ENCODE measurements at places on chromosomes 1 and 21.

GRCh38 chr1:35668506-35668905 is 27.2 kb upstream of the PSMB2 start:
- DNase-seq, result peak; percentile 74

- no peak for DNase-seq
Measured at GRCh38 chr1:159009704-159010361, at the start of gene IFI16. Gene IFI16 (plus strand): TSS chr1:159009907. CDS start chr1:159014681, 4,774 bp downstream.

DNA sequence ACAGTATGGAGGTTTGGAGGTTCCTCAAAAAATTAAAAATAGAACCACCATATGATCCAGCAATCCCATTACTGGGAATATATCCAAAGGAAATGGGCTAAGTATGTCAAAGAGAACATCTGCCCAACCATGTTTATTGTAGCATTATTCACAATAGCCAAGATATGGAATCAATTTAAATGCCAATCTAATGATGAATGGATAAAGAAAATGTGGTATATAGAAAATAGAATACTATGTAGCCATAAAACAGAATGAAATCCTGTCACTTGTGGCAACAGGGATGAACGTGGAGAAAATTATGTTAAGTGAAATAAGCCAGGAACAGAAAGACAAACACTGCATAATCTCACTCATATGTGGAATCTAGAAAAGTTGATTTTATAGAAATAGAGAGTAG is 201.7 kb upstream of the AJAP1 start:
- DNase-seq, result no peak

- no peak for DNase-seq
Measured at GRCh38 chr1:209879539-209879938, 51.8 kb downstream of the UTP25 start.

DNA sequence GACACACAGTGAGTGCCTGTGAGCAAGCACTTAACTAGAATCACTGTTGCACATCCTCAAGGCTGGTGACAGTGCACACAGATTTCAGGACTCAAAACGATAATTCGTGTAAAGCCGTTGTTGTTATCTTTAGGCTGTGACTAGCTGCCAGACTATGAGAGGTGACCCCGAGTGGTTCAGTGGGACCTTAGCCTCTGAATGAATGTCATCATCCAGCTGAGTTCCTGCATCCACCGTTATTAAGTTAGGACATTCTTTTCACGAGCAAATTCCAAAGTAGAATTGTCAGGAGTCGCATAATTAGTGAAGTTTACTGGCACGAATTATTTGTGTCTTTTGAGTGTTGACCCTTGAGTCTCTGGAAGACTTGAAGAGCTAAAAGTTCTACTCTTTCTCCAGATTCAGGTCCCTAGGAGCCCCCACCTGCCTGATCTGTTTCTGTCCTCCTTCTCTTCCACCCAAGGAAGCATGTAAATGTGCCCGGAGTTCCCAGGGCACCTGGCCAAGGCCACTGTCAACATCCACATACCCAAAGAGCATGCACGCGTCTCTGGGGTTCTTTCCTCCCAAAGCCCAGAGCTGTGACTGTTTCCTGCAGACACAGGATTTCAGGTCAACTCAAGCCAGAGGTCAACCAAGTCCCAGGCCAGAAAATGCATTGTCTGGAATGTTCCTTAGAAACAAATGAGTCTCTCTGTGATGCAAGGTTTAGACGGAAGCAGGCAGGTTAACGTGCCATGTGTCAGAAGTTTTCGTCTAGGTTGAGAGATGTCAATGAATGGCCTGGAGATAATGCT is 207.2 kb downstream of the TOMM20 start:
- DNase-seq, result no peak

GRCh38 chr1:170397061-170397460 is 134.9 kb upstream of the GORAB start:
- no peak for DNase-seq

DNA sequence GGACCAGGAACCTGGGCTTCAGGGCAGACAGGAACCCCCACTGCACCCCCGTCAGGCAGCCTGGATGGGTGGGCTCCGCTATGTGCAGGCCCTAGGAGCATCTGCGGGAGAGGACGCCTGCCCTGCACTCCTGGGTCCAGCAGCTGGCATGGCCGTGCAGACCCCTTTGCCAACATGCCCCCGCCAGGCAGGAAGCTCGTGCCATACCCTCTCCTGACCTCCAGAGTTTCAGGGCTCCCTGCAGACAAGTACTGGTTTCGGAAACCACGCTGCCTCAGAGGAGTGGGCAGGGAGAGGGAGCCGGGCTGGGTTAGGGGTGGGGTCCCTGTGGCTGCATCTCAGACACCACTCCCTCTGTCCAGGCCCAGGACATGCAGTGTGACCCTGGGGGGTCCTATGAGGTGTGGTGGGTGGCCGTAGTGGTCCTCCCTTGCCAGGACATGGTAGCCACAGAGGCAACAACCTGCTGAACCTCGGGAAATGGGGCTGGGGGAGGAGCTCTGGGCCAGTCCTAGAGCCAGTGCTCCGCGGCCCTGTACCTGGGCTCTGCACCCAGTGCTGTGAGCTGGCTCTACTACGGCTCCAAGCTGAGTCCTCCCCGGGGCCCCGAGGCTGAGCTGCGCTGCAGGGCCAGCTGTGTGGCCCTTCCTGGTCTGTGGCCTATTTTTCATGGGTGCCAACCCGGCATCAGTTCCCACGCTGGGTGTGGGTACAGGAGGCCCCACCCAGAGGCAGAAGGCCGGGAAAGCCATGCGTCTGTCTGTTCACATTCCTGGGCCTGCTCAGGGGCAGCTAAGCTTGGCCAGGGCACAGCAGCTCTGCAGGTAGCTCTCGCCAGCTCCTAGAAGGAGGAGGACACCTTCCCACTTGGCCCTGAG is 1.4 kb downstream of the PLEKHN1 start:
- no peak for DNase-seq

GRCh38 chr1:226656201-226656600 is 82.9 kb downstream of the ITPKB start:
- DNase-seq, result no peak

GRCh38 chr1:77583483-77583882 is 99.0 kb downstream of the ZZZ3 start:
- no peak for DNase-seq

GRCh38 chr1:53660666-53661065 is 78.3 kb downstream of the GLIS1 start:
- DNase-seq, result no peak

DNA sequence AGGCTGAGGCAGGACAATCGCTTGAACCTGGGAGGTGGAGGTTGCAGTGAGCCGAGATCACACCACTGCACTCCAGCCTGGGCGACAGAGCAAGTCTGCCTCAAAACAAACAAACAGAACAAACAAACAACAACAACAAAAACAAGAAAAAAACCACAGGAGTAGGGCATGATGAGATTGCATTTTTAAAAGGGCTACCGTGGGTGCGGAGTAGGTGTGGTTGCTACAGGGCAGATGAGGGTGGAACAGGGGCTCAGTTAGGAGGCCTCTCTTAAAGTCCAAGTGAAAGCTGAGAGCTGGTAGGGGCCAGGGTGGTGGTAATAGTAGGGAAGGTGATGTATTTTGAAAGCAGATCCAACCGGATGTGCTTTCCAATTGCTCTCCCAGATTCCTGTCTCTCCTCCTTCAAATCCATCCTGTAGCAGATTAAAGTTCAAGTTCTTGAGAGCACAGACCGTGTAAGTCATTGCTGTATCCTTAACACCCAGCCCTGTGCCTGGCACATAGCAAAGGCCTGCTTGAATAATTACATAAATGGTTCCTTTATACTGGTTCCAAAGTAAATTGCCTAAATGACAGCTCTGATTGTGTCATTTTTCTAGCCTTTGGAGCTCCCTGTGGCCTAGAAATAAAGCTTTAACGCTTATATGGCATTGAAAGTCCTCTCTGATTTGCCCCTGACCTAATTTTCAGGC is 4.2 kb upstream of the LINGO4 start:
- no peak for DNase-seq

- DNase-seq, result no peak
Measured at GRCh38 chr1:187504779-187505178, 676.0 kb downstream of the PLA2G4A start.

DNA sequence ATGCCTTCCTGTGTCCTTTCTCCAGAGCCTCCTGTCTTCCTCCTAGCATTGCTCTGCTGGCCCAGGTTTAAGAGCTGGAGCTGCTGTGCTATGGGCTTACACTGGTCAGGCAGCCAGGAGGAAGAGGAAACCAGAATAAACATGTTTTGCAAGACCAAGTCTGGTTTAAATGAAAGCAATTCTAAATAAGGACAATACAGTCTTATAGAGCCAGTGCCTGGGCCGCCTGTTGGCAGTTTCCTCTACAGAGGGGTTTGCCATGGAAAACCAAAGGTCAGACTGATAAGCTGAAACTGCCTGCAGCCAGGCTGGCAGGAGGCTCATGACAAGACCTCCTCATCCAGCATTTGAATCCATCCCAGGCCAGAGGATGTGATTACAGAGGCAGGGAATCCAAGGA is 92.9 kb upstream of the FGGY start:
- DNase-seq, result no peak

DNA sequence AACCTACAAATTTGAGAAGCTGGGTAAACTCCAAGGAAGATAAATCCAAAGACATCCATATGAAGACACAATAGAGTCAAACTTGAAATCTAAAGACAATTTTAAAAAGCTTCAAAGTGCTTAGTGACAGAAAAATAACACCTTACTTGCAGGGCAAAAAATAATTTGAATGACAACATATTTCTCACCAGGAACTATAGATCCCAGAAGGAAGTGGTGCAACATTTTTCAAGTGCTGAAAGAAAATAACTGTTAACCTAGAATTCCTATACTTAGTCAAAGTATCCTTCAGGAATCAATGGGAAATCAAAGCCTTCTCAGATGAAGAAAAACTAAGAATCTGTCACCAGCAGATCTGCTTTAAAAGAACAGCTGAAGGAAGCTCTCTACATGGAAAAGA is 184.4 kb downstream of the HLX start:
- no peak for DNase-seq

DNA sequence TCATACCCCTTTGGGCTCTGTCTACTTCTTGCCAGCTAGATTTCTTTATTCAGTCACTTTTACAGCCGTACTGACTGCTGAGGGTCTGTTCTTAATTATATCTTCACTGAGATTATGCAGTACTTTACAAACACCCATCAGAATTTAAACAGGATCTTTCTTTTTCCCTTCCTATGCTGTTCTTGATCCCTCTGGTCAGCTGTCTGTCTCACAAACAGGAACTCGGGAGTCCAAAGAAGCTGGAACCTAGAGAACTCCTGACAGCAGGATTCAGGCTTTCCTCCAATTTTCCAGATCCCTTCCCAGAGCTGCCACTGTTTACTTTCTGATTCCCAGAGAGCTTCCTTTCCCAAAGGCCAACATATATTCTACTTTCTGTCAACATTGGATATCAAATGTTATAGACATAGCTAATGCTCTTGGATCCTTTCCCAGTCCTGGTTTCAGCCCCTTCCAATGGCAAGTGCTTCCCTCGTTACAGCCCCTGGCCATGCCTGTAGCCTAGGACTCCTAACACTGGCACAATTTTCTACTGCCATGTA is 59.5 kb downstream of the ATP2B4 start:
- no peak for DNase-seq

DNA sequence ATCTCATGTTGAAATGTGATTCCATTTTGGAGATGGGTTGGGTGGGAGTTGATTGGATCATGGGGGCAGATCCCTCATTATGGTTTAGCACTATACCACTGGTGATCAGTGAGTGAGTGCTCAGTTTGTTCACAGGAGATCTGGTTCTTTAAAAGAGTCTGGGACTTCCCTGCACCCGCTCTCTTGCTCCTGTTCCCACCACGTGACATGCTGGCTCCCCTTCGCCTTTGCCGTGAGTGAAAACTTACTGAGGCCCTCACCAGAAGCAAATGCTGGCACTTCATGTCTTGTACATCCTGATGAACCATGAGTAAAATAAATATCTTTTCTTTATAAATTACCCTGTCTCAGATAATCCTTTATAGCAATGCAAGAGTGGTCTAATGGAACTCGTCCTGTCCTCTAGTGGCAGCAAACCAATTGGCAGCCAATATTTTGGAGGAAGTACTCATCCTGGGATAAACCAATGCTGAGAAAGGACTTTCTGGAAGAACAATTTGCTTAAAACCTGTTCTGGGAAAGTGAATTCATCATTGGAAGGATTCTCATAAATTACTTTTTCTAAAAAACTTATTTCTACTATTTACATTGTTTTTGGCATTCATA is 27.8 kb upstream of the CYP4A11 start:
- DNase-seq, result no peak

All from D341Med (cell line).